ENCODE measurements at places on chromosomes 13 and 19.

DNA sequence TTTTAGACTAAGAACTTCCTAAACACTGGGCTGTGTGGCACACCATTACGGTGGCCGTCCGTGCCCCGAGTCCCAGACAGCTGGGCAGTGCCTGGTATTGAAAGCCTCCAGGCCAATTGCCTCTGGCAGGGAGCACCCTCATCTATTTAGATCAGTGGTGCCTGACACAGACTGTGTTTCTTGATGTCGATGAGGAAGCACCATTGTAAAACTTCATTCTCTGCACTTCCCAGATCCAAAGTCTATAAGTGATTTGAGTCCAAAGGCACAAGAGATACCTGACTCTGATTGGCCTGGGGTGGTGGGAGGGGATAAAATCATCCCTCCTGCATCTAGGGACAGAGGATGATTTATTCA, 8.5 kb upstream of the STK24 start:
- DNase-seq: no peak

- no peak for DNase-seq
These were observed 58.8 kb downstream of the SLC10A2 start for GRCh38 chr13:103007427-103007762.

DNA sequence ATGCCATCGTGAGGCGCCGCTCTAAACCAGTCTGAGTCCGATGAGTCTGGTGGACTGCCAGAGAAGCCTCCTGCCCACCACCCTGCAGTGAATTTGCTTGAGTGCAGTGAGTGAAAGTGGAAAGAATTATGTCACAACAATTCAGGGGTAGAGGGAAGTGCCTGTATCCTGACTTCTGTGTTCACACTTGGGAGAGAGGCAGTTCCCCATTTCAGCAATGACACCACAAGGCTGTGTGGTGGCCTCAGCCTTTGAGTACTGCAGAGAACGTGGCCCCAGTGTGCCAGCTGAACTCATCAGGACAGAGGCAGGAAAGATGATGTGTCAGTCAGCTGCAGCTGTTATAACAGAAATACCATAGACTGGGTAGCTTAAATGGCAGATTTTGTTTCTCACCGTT, 155.6 kb downstream of the COG6 start:
- no peak for DNase-seq

DNA sequence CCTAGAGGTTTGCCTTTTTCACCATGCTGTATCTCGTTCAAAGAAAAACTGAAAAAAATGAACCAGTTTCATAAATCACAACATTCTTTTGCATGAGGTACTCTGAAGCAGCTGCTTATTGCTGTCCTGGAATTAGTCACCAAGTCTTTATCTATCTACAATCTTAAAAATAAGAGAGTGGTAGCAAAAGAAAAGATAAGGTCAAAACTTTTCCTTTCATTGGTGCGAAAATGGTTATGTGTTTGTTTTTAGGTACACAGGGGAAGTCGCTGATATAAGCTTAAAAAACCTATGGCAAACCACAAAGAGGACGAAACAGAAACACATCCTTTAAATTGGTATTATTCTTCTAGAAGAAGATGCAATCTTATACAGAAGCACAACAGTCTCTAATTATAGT, 20.7 kb downstream of the OBI1 start:
- no peak for DNase-seq

- DNase-seq: no peak
These were observed 491.7 kb upstream of the SLC10A2 start for GRCh38 chr13:103557878-103558277.

GRCh38 chr19:38792250-38793111, 3.5 kb downstream of the LGALS7B start:
- peak; percentile 83 for DNase-seq

GRCh38 chr13:98396071-98396710, 180.7 kb downstream of the STK24 start:
- no peak for DNase-seq

GRCh38 chr13:94093652-94094315, 385.7 kb downstream of the DCT start:
- no peak for DNase-seq

DNA sequence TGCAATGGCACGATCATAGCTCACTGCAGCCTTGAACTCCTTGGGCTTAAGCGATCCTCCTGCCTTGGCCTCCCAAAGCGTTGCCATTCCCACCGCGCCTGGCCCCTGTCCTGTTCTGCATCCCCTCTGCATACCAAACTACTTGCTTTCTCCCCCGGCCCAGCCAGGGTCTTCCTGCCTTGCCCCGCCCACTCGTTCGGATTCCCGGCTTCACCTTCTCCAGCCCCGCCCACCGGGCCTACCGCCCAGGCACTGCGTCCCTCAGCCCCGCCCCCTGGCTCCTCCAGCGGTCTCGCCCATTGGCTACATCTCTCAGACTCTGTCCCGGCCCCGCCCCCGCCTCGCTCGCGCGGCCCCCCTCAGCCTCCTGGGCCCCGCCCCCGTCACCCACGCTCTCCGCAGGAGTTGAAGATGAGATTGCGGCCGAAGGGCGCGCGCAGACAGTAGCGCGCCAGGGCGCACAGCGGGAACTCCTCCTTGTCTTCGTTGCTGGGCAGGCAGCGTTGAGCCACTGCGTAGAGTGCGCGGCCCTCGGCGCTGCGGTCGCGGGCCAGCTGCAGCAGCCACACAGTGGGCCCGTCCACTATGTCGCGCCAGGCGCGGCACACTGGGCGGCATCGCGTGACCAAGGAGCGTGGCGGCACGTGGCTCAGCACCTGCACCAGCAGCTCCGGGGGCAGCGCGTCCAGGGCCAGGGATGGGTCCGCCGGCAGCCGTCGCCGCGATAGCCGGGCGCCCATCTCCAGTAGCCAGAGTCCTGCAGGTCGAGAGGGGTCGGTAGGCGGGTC, 19.0 kb downstream of the MRPS12 start:
- peak; percentile 93 for DNase-seq

DNA sequence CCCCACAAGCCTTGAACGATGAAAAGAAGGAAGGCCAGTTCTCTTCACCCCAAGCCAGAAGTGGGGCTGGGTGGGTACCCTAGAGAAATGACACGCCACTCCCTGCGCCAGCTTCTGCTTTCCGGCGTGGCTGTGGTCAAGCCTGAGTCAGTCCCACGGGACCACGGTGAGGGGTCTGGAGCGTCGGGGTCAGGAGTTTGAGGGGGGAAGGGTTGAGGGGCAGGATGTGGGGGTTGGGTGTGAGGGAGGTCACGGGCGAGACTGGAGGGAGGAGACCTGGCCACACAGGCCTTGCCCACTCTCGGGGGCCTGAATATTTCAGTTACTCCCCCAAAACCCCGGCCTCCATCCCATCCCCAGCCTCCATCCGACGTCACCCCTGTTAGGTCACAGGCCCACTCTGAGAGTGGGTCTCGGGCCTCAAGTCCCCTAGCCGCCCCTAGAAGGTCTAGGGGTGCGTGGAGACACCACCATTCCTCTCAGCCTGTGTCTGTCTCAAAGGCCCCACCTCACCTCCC, 500 bp upstream of the IFI30 start:
- no peak for DNase-seq

GRCh38 chr13:102132777-102133295, 269.0 kb downstream of the FGF14 start:
- DNase-seq: no peak

DNA sequence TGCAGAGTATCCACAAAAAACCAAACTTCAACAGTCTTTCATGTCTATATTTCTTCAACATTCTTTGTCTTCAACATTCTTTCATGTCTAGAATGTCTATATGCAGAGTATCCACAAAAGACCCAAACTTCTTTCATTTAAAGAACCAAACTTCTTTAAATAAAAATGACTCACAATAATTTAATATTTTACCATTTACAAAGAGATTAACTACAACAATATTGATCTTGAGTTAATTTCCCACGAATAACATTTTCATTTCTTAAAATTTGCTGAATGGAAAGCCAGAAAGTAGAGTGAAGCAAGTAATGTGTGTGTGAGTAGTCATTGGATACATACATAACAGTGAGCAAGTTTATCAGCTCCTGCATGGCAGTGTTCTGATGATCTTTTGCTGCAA, 1069.7 kb downstream of the EFNB2 start:
- DNase-seq: no peak

GRCh38 chr13:93769607-93770006, 543.0 kb downstream of the GPC6 start:
- DNase-seq: no peak

DNA sequence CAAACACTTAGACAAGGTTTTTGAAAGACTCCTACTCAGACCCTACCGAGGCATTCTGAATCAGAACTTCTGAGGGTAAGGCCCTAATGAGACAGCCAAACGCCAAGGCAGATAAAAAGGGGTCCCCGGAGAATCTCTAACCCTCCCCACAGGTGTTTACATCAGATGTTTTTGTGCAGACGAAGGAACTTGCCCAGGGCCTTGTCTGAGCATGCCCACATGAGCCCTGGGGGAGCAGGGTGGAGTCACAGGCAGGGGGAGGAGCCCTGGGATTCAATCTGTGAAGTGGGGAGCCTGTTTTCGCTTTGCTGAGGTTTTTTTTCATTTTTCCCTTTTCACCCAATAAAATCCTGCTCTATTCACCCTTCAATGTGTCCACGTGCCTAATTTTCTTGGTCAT, 61.6 kb upstream of the MED4 start:
- DNase-seq: no peak

DNA sequence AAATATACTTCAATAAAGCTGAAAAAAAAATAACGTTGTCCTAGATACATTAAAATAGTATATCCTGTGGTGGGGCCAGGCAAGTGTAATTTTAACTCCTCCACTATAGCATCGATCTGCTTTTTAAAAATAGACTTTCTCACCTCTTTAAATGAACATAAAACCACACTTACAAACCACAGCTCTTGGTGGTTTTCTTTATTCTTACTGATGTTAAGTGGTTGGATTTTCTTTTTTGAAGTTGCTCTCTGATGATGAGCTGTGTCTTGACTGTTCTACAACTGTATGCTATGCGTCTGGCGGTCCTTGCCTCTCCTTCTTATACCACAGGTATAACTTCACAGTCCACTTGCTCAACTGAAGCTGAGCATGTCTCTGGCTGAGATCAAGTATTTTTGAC, 721.5 kb upstream of the KLHL1 start:
- DNase-seq: no peak

- no peak for DNase-seq
These were observed 6.6 kb downstream of the ZNF146 start for GRCh38 chr19:36221474-36221873.

DNA sequence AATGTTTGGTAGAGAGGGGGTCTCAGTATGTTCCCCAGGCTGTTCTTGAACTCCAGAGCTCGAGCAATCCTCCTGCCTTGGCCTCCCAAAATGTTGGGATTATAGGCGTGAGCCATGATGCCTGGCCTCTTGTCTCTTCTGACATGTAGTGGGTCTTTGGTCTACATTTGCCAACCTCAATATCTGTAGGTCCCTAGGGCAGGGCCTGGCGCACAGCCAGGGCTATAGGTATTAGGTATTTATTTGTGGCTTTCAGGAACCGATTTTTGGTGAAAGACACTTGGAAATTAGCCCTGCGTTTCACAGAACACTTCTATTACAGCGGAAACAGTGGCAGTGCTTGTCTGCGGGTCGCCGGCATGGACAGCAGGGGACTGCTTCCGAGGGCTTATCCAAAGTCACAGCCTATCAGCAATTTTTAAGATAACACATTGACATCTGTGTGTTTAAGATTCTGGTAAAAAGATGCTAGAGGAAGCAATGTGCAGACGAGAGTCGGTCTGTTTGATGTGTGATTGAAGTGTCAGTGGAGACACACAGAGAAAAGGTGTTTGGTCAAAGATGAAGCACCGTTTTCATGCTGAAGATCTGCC, 14.5 kb downstream of the ZNF536 start:
- DNase-seq: no peak

DNA sequence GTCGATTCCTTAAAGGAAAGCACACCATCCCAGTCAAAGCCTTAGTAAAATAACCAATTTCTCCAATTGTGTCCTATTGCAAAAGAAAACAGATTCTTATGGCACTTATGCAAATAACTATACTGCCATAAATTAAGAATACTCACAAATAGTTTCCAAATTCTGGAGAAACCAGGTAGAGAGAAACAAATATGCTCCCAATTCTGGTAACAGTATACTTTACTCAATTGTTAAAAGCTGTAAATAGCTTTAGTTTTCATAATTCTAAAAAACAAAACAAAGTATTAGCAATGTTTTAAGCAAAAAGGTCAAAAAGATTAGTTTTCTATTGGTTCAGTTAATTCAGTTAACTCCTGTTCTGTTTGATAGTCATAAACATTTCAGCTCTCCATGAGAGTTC, 18.2 kb upstream of the UBAC2 start:
- no peak for DNase-seq

DNA sequence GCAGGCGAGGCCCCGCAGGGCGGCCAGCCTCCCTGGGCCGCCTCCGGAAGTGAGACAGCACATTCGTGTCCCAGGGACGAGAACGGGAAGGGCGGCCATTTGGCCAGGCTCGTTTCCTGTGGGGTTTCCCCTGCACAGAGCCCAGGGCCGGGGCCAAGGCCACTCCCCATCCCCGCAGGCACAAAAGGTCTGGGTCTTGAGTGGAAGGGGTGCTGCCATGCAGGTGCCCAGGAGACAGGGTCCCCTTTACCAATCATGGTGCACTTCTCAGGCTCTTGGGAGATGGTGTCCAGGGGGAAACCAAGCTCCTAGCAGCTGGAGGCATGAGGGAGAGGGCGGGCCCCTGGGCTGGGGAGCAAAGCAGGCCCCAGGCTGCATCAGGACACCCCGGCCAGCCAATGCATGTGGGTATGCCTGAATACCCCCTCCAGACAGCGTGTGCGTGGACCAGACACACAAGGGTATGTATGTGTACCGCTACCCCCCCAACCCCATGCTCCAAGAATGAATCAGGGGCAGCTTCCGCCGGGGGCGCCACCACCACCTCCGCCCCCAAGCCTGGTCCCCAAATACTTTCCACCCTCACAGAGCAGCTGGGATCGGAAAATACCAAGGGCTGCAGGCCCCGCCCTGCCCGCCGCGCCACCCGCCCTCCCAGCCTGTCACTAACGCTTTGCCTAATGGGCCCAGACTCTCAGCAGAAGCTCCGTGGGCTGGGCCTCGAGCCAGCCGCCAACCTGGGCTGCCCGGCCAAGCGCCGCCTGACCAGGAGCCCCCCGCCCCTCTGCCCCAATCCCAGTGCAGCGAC, 37.6 kb upstream of the NANOS3 start:
- peak; percentile 86 for DNase-seq

GRCh38 chr19:15154002-15154612, 46.7 kb downstream of the NOTCH3 start:
- no peak for DNase-seq

Data from posterior cingulate gyrus (tissue), 11 donors.